ENCODE measurements at places on chromosomes 12 and 14. TPM values are rescaled to one million over a fixed set of nuclear protein-coding genes. Genes with fewer than 3 reads are reported as not detected.
A peak's percentile ranks its signal among the peaks of the same experiment; 100 is the strongest.

DNA sequence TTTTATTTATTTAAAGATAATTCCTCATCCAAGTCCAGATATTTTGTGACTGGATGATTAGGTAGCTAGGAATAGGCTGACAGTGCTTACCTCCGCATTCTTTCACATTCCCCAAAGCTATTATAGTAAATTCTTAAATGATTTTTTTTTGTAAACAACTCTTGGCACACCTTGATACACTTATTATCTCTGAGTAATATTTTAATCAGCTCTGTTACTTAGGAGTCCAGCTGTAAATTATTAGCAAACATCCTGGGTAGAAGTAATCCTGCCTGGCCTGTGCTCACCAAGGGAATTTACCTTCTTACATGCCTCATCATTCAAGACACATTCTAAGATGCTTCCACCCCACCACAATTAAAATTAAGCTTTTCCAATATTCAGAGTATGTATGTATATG lies 186.1 kb downstream of the SLC2A13 start:
- DNase-seq = no peak
- no peak overlapping the region for H3K4me3 ChIP-seq
- no peak overlapping the region for H3K27ac ChIP-seq
- no peaks in the 10 kb centered on the region for H3K36me3 ChIP-seq
- H3K27me3 ChIP-seq = no peaks in the 10 kb centered on the region

DNA sequence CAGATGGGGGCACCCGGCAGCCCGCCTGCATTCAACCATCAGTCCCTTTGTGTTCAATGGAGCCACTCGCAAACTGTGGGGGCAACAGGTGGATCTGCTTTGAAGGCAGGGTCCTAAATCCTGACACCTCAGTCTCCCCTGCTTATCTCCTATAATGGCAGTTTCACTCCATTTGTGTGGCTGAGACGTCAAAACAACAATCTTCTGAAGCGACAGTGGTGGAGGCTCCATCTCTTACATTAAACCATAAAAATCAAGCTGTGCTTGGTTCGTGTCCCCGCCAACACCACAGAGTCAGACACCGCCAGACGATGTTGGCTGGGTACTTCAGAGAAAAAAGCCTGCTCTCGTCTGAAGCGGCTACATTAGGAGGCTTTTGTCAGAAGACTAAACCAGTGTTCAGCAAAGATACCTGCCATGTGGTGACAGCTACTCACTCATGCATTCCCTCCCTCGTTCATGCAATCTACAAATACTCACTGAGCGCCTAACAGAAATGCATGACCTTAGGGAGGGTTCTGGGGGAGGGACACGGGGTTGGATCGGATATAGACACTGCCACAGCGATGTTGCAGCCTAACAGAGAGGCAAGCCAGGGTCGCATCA lies 253.9 kb downstream of the FOXN3 start:
- no peak overlapping the region for H3K4me3 ChIP-seq
- H3K27me3 ChIP-seq = no peaks in the 10 kb centered on the region
- H3K4me1 ChIP-seq = peaks cover 27% of the 10 kb centered on the region
- H3K27ac ChIP-seq = no peak overlapping the region

DNA sequence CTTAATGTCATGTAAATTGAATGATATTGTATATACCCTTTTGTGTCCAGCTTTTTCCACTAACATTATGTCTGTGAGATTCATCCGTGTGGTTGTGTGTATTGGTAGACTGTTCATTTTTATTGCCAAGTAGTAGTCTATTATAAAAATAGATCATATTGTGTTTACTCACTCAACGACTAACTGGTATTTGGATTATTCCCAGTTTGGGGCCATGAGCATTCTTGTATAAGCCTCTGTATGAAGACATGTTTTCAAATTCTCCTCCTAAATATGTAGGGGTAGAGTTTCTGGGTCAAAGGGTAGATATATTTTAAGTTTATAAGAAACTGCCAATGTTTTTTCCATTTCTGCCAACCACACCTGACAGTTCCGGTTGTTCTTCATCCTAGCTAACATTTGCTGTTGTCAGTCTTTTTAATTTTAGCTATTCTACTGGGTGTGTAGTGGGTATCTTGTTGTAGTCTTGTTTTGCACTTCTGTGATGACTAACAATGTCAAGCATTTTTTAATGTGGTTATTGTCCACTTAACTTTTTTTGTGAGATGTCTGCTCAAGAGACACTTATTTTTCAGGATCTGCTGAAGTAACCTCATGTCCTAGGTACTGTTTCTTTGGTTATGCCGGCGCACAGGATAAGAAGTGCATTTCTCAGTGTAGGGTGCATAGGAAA lies 93.2 kb downstream of the DACT1 start:
- no peak overlapping the region for H3K27ac ChIP-seq
- no peak overlapping the region for H3K4me3 ChIP-seq
- H3K27me3 ChIP-seq = no peaks in the 10 kb centered on the region
- no peaks in the 10 kb centered on the region for H3K36me3 ChIP-seq
- DNase-seq = no peak

DNA sequence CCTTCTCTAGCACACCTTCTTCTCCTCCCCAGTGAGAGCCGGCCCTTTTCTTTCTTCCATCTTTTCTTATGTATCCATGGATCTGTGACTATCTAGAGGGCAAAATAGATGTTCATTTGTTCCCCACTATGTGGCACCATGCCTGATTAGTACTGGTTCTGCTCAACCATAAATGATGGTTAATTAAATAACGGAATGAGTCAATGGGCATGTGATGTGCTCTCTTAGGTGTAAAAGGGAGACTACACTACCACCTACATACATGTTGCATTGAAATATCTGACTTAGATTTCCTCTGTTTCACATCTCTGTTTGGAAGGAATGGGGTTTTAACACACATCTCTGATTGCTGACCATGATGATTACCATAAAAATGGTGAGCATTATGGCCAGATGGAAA lies 116.5 kb downstream of the BTG1 start:
- no peaks in the 10 kb centered on the region for H3K27me3 ChIP-seq
- no peaks in the 10 kb centered on the region for H3K36me3 ChIP-seq
- no peak overlapping the region for H3K4me3 ChIP-seq
- peaks cover 24% of the 10 kb centered on the region for H3K4me1 ChIP-seq
- no peak overlapping the region for H3K27ac ChIP-seq

DNA sequence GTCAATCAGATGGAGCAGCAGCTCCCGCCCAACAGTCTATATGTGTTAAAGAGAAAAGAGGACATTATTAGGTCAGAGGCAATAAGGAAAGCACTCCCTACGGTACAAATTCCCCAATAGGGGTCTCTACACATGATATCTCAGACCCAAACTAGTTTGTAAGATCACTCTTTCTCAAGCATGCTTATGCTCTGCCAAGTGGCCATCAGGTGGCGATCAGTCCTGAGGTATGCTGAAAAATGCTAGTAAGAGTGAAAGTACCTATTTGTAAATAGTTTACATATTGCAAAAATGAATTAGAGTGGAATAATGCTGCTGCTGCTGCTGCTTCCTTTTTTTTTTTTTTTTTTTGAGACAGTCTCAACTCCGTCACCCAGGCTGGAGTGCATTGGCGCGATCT lies 61.0 kb downstream of the CPM start:
- H3K27me3 ChIP-seq = no peaks in the 10 kb centered on the region
- H3K27ac ChIP-seq = no peak overlapping the region
- no peak for DNase-seq
- no peaks in the 10 kb centered on the region for H3K4me1 ChIP-seq
- H3K36me3 ChIP-seq = peaks cover 3% of the 10 kb centered on the region

- no peak for DNase-seq
- H3K4me3 ChIP-seq = no peak overlapping the region
- peaks cover 22% of the 10 kb centered on the region for H3K4me1 ChIP-seq
- H3K27me3 ChIP-seq = no peaks in the 10 kb centered on the region
- no peak overlapping the region for H3K27ac ChIP-seq
Observed at GRCh38 chr14:104394409-104394851, 185.1 kb upstream of the C14orf180 start.

COCH gene
- 0.60 TPM for total RNA-seq

RTN1 gene
- total RNA-seq = 0.85 TPM

DIO3 gene
- total RNA-seq = 0.48 TPM

DNA sequence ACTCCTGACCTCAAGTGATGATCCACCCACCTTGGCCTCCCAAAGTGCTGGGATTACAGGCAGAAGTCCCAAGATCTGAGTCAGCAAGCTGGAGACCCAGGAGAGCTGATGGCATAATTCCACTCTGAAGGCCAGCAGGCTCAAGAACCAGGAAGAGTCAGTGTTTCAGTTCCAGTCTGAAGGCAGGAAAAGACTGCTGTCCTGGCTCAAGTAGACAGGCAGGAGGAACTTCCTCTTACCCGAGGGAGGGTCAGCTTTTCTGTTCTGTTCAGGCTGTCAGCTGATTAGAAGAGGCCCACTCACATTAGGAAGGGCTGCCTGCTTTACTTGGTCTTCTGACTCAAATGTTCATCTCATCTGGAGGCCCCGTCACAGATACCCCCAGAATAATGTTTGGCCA lies 206.0 kb upstream of the MYL2 start:
- H3K4me1 ChIP-seq = no peaks in the 10 kb centered on the region
- H3K27me3 ChIP-seq = peaks cover 4% of the 10 kb centered on the region
- no peak for DNase-seq
- H3K36me3 ChIP-seq = no peaks in the 10 kb centered on the region
- H3K4me3 ChIP-seq = no peak overlapping the region

- peaks cover 91% of the 10 kb centered on the region for H3K36me3 ChIP-seq
- no peak overlapping the region for H3K27ac ChIP-seq
- H3K27me3 ChIP-seq = no peaks in the 10 kb centered on the region
- no peak for DNase-seq
- no peaks in the 10 kb centered on the region for H3K4me1 ChIP-seq
Observed at GRCh38 chr12:130792821-130793553, 46.1 kb downstream of the STX2 start.

DNA sequence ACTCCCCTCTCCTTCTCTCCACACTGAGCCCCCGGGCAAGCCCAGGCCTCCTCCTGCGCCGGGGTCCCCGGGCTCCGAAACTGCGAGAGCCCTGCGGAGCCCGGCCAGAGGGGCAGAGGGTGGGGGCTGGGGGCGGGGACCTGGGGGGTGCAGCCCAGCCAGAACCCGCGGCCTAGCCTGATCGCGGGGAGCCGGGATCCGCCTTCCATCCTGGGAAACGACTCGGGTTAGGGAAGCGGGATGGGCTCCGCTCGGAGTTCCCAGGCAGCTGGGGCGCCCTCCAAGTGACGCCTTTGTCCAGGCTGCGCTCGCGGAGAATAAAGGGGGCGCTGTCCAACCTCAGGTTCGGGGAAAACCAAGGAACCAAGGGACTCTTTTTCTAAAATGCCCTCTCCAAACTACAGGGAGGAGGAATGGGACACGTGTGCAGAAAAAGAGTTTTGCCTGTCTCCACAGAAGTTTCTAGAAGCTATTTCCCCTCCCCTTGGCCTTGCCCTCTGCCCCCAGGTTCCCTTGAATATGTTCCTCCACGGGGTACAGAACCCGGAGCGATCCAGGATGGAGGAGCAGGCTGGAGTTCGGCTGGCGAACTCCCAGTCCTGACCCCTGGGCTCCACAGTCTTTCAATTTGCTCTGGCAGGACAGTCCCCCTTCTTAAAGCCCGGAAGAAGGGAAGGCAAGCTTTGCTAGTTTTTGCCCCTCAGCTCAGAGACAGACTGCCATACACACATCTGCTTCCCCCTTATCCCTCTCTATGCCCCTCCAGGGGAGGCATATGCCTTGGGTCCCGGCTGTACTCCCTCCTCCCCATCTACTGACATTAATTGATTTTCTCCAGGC lies 13.9 kb downstream of the NKX2-1 start:
- no peak for DNase-seq
- no peaks in the 10 kb centered on the region for H3K36me3 ChIP-seq
- no peak overlapping the region for H3K4me3 ChIP-seq
- no peak overlapping the region for H3K27ac ChIP-seq
- H3K27me3 ChIP-seq = peaks cover 93% of the 10 kb centered on the region
- peaks cover 8% of the 10 kb centered on the region for H3K4me1 ChIP-seq

GRCh38 chr12:62813031-62813829 lies 121.7 kb downstream of the PPM1H start:
- no peak overlapping the region for H3K27ac ChIP-seq
- H3K4me1 ChIP-seq = peaks cover 12% of the 10 kb centered on the region
- DNase-seq = peak; percentile 69

DNA sequence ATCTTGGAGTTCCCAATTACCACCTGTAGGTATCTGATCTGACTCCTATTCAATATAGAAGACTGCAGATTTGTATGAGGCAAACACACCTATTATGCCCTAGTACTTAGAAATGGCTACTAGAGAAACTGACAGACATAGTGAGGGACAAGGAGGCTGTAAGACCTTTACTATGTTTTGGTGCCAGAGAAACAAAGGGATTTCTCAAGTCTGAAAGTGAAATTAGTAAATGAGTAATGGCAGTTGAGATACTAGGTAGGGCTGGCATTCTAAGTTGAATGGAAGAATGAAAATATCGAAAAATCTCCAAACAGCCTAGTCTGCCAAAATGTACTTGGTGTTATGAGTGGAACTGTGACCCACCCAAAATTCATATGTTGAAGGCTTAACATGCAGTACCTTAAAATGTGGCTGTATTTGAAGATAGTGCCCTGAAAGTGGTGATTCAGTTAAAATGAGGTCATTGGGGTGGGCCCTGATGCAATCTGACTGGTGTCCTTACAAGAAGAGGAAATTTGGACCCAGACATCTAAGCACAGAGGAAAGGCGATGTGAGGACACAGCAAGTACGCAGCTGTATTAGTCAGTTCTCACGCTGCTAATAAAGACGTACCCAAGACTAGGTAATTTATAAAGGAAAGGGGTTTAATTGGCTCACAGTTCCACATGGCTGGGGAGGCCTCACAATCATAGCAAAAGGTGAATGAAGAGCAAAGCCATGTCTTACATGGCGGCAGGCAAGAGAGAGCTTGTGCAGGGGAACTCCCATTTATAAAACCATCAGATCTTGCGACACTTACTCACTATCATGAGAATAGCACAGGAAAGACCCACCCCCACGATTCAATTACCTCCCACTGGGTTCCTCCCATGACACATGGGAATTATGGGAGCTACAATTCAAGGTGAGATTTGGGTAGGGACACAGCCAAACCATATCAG lies 127.0 kb downstream of the APAF1 start:
- no peaks in the 10 kb centered on the region for H3K36me3 ChIP-seq
- no peak for DNase-seq
- H3K4me3 ChIP-seq = no peak overlapping the region
- H3K27me3 ChIP-seq = no peaks in the 10 kb centered on the region
- no peak overlapping the region for H3K27ac ChIP-seq

MYRFL gene
- 0.66 TPM for total RNA-seq

DNA sequence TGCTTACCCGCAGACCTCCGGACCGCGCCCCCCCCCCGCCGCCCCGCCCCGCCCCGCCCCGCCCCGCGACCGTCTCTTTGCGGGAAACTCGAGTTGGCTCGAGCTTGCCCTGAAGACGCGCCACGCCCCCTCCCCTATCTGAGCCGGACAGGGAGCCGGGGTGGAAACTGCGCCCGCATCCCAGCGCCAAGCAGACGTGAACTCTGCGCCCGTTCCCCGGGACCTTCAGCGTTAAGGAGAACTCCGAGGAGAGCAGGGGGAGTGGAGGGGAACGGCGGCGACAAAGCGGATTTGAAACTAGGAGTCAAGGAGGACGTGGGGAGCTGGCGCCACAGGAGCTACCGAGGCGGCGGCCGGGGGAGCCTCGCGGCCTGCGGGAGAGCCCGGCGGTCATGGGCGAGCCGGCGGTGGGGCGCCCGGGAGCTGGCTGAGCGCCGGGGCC lies at the start of gene KCNK13:
KCNK13 (plus strand) TSS at position 310 of the 442 bp plus-strand sequence. CDS start 212 bp downstream, outside the sequence.
- peak; percentile 31 for DNase-seq
- H3K27me3 ChIP-seq = peaks cover 87% of the 10 kb centered on the region
- H3K4me3 ChIP-seq = peak within 1 kb of the TSS; percentile 27
- no peaks in the 10 kb centered on the region for H3K36me3 ChIP-seq
- H3K27ac ChIP-seq = no peak within 1 kb of the TSS
- H3K4me1 ChIP-seq = peaks cover 17% of the 10 kb centered on the region

All from heart left ventricle (tissue), 16 donors.